ENCODE measurements at places on chromosomes 7 and 10.

- no peak for DNase-seq
Measured at GRCh38 chr10:132974249-132974796, 32.0 kb upstream of the CFAP46 start.

GRCh38 chr10:131645756-131646155 is 255.1 kb upstream of the PPP2R2D start:
- DNase-seq = no peak

- DNase-seq = no peak
Measured at GRCh38 chr10:126558881-126559280, 111.6 kb downstream of the C10orf90 start.

GRCh38 chr7:19869979-19870378 is 96.6 kb upstream of the TMEM196 start:
- DNase-seq = no peak

DNA sequence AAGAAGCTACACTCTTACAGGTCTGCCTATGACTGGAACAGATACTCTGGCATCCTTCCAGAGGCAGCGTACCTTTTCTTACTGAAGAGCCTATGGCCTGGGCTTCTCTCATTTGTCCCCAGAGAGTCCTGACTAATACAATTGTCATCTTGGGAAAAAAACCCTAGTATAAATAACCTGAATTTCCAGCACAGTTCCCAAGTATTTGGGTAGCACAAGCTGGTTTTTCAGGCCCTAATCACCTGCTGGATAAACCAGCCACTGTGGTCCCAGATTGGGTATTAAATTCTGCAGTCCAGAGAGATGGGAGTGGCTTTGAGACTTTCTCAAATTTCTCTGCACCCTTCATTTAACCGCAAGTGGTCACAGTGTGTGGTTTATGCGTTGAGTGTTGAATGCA is 186.8 kb upstream of the NEBL start:
- DNase-seq = no peak

- no peak for DNase-seq
Measured at GRCh38 chr7:88842201-88842600, 46.7 kb upstream of the TEX47 start.

GRCh38 chr7:52831321-52831720 is 204.1 kb upstream of the POM121L12 start:
- DNase-seq = no peak

GRCh38 chr7:1555813-1556543 is at the start of gene TMEM184A:
Gene TMEM184A (minus strand): TSS chr7:1556205. CDS start chr7:1555484, 721 bp downstream.
- peak; percentile 89 for DNase-seq

GRCh38 chr7:47482013-47482875 is 99.7 kb downstream of the TNS3 start:
- no peak for DNase-seq

Data from NCI-H2081 treated with DMSO at 0.1 percent for 48 hours (cell line).